Left renal pelvis (tissue), 4 donors: ENCODE measurements at places on chromosomes 2 and 18. TPM values are rescaled to one million over a fixed set of nuclear protein-coding genes. Genes with fewer than 3 reads are reported as not detected.
A peak's percentile ranks its signal among the peaks of the same experiment; 100 is the strongest.

GRCh38 chr2:202541137-202541536, 93.6 kb upstream of the FAM117B start:
- no peak for DNase-seq

The MOB4 gene
- polyA plus RNA-seq, result 43.2 TPM

- no peak for DNase-seq
Observed at GRCh38 chr2:7829241-7829640, 852.6 kb upstream of the ID2 start.

DNA sequence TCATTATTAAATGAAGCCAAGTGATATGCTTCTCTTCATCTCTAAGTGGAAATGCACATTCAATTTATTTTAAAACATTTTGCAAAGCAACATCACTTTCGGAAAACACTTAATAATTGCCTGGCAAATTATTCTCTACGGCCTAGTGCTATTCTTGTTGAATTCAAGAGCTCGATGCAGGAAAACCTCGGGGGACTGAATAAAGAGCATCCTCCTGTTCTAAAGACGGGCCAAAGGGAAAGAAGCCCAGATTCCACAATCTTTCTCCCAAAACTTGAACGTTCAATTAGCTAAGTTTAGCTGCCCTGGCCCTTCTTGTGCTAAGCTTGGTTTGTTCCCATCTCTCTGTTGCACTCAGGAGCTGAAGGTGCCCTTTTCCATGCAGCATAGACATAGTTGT, 23.2 kb upstream of the SEH1L start:
- no peak for DNase-seq

The HOXD13 gene
- 0.36 TPM for polyA plus RNA-seq

The CROCC2 gene
- polyA plus RNA-seq, result 0.06 TPM

GRCh38 chr18:4068552-4069158, 386.5 kb downstream of the DLGAP1 start:
- peak; percentile 24 for DNase-seq

DNA sequence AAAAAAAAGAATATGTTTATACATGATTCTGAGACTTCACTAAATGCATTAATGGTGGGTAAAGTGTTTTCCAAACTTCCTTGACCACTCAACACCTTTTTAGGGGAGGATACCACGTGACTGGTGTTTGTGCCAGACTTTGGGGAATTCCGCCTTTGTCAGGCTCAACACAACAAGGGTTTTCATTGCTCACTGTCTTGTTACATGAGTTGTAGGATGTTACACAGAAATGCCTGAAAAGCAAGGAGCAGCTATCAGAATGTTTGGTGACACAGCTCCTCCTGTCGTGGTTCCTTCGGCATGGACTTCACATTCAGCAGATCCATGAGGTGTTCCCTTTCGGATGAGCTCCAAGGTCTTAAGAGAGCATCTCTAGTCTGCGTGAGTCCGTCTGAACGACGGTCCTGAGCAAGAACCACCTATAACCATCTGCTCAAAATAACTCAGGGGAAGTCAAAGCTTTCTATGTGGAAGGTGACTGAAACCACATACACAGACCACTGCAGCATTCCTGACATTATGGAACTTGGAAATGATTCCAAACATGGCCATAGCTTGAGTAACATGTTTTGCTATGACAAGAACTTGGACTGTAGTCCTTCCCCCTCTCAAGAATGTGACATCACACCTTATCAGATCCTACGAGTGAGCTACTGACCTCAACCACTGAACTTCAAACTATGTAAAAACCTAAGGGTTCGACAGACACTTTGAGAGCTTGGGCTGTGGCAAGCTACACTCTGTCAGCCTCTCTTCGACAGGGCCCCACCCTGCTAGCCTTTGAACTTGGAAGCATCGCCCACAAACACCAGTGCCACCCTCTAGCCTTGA, 57.5 kb downstream of the MCFD2 start:
- DNase-seq, result no peak

DNA sequence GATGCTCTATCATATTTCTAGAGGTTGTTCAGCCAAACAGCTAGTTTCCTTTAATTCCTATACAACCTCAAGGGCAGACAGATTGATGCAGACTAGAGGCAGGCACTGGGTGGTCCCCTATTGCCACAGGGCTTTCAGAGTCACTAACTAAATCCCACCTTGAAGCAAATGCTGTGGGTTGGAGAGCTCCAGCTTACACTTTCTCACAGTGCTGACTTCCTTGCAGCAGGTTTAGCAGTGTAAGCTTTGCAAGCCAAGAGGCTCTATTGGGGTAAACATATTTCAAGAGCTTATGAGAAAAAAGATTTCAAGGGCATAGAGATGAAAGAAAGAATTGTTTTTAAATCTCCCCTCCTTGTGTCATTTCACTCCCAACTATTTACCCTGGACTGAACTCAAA, 366.5 kb upstream of the CRIM1 start:
- no peak for DNase-seq

DNA sequence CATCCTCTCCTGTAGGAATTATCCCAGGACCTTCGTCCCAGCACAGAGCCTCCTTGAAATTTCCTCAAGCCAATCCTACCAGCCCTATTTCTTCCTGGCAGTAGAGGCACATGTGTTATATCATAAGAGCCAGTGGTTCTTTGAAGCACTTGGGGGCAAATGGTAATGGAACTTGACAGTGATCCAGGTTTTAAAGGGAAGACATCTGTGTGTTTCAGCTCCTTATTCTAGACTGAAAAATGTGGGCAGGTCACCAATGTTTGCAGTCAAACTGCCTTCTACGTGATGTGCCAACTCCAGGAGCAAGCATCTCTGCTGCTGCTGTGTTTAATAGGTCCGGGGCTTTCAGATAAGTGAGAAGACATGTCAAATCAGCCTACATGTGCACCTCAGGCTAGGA, 157.1 kb downstream of the GALNT14 start:
- DNase-seq, result no peak
